NCI-H524 treated with DMSO at 0.1 percent for 48 hours (cell line): ENCODE measurements at places on chromosomes 5 and 9.

GRCh38 chr9:7185612-7186011, 427.8 kb downstream of the KDM4C start:
- no peak for DNase-seq

GRCh38 chr5:100444961-100445360, 90.2 kb upstream of the FAM174A start:
- DNase-seq = no peak

GRCh38 chr9:24464319-24464951, 81.3 kb downstream of the IZUMO3 start:
- peak; percentile 54 for DNase-seq

DNA sequence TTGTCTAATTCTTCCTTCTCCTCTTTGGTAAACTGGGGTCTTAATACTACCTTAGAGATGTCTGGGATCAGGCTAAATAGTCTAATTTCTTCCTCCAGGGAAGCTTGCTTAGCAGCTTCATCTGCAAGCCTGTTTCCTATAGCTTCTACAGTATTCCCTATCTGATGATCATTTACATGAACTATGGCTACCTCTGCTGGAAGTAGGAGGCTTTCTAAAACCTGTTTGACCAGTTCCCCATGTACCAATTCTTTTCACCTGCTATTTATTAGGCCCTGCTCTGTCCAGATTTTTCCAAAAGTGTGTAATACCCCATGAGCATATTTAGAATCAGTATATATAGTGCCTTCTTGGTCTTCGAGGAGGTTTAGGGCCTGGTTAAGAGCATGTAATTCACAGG, 619.8 kb downstream of the HINT1 start:
- no peak for DNase-seq

DNA sequence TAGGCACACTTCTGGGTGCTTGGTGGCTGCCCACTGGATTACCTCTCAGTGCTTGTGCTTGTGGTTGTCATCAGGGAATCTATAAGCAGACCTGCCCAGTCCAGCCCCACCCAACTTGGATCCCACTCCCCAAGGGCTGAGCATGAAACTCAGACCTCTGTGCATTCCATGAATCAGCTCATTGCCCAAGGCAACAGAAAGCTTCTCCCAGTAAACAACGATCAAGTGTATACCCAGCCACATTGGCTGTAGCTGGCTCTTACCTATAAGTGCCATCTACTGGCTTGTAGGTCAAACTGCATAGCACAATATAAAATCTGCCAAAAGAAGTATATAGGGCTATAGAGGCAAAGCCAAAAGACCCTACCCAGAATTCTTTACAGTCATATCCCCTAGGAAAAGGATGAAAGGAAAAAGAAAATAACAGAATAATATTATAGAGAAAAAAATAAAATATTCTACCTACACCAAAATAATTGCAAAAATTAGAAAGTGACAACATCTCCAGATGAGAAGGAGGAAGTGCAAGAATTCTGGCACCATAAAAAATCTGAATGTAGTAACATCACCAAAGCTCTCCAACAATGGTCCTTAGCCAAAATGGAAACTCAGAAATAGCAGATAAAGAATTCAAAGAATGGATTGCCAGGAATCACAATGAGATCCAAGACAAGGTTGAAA, 321.0 kb upstream of the TRPC7 start:
- DNase-seq = no peak

DNA sequence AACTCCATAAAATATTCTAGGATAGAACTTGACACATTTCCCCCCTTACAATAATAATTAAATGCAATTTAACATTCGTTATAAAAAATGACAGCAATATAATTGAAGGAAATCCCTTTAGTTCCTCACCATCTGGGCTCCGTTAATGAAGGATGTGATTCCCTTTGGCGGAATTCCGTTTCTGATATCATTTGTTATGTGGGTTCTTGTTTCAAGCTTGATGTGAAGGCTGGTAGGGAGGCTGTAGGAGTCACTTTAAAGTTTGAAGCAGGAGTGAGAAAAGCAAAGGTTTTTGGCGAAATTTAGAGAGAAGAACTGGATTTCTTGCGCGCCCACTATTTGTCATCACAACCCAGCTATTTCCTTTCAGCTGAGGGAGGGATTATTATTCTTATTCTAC, 4.0 kb downstream of the RGS7BP start:
- no peak for DNase-seq

- DNase-seq = no peak
These were observed 32.7 kb downstream of the KCNT1 start for GRCh38 chr9:135734616-135735144.

GRCh38 chr9:124551472-124552272, 44.5 kb upstream of the NR5A1 start:
- no peak for DNase-seq
